ENCODE measurements at places on chromosomes 16 and 17.

- no peak for DNase-seq
Observed at GRCh38 chr16:62755938-62756337, 719.7 kb upstream of the CDH8 start.

DNA sequence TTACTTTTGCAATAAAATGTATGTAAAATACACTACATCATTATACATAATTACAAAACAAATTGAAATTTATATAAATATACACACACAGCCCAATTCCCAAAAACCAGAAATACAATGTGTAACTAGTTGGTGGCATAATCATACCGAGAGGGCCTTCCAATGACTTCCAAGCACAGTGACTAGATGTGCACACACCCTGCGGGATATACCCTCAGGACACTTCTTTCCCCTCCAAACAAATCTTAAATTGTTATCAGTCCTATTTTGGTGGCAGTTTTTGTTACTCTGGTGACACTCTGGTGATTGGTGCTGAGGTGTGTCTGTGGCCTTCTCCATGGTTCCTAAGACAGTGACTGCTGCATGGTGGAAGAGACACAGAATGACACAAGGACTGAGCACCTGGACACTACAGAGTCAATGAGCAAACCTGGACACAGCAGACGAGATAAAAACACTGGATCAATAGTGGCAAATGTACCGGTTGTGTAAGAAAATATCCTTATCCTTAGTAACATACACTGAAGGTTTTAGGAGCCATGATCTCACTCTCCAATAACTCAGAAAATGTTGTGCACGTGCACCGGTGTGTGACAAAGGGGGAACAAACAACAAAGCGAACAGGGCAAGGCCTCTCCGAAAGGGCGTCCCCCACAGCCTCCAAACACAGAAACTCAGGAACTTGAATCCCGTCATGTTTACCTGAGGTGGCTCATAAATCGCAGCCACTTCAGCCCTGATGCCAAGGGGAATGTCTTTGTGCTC lies 32.9 kb downstream of the NPLOC4 start:
- no peak for DNase-seq

- peak; percentile 85 for DNase-seq
Observed at GRCh38 chr16:27286451-27286850, 17.9 kb upstream of the NSMCE1 start.

- no peak for DNase-seq
Observed at GRCh38 chr16:54204756-54205155, 81.8 kb downstream of the IRX3 start.

- DNase-seq: no peak
Observed at GRCh38 chr17:77666881-77667395, 291.6 kb upstream of the TNRC6C start.

DNA sequence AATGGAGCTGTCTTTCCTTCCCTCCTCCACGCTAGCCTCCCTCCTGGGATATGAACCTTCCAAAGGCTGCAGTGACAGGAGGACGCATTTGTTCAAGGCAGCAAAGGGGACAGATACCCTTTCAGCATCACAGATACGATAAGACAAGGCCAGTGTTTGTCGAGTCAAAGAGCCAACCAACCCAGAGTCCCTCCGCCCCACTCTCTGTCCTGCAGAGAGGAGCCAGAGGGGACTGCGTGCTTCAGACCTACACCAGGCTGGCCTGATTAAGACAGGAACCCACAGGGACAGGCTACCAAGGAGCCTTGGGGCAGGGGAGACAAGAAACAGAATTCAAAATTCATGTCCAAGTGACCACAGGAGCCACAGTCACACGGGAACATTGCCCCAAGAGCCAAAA lies 72.6 kb upstream of the CDH5 start:
- no peak for DNase-seq

DNA sequence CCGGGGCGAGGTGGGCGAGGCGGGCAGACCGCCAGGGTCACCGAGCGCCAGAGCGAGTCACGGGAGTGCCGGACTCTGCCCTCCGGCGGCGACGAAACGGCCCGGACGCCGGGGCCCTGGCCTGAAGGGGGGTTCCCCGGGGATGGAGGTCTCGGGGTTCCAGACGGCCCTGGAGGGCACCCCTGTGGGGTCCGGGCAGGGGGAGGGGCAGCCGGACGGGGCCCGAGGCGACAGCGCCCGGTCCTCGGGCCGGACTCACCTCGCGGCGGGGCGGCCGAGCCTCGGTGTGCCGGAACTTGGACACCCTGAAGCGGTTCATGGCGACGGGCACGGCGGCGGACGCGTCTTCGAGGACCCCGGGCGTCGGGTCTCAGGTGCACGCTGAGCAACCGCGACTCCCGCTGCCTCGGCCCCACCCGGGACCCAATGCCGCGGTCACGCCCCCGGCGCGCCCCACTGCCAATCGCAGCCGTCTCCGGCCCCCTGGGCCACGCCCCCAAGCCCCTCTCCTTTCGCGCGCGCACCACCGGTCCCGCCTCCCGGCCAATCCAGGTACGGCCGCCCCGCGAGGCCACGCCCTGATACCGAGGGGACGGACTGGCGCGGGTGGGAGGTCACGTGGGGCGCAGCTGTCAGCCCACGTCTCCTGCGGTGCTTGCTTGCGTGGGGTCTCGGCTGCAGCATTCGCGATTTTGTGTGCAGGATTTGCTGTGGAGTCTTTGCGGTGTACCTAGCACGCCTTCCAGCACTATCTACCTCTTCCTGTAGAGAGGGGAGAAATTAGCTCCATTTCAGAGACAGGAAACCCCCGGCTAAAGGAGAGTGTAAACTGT lies at the start of gene CORO7:
TSS of gene CORO7 (minus strand) at position 397 of the 833 bp plus-strand sequence. CDS start at position 319, 78 bp downstream.
- DNase-seq: peak; percentile 94

- no peak for DNase-seq
Observed at GRCh38 chr16:4011940-4012629, 104.2 kb downstream of the ADCY9 start.

GRCh38 chr16:4594433-4595410 lies 20.0 kb downstream of the UBALD1 start:
- no peak for DNase-seq

DNA sequence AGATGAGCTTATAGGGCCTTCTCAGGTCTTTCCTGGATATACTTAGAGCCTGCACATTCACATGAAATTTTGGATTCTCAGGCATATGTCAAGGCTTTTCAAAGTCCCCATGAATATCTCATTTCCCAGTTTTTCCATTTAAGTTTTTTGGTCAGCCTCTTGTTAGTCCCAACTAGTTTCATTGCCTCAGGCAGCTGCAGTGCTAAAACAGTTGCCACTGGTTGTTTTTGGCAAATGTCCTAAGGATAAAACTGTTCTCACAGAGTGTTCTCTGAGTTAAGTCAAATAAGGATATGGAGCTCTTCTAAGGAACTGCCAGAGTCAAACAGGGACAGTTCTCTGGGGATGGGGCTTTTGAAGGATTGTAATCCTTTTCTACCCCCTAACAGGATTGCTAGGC lies 39.9 kb upstream of the ABCC11 start:
- no peak for DNase-seq

DNA sequence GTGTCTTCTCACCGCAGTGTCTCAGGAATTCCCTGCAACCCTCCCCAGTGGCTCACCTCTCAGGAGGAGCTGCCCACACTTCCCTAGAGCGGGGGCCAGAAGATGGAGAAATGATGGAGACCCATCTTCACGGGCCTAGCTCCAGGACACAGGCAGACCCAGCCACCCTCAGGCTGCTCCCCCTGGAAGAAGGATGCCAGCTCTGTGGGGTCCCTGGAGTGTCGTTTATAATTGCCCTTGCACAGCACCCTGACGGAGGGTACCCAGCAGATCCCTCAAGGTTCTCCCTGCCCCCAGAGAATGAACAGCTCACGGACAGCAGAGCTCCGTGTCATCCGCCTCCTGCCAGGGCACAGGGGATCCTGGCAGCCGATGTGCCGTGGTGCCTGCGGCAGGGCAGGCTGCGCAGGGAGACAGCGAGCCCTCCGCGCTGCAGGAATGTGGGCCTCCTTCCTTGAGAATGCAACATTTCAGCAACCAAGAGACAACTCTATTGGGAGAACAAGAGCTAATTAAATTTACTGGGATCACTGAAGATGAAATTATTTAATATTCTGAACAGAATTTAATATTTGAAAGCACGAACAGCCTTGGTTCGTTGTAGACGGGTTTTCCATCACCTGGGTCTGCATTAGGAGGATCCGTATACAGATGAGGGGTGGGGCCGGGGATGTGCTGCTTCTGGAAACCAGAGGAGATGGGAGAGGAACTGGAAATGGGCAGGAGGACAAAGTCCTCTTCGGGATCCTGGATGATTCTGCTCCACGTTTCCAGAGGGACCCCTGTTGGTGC lies 21.0 kb upstream of the RBFOX3 start:
- DNase-seq: peak; percentile 3

GRCh38 chr16:75616521-75617010 lies 6.5 kb downstream of the ADAT1 start:
- DNase-seq: no peak

GRCh38 chr16:5615868-5616642 lies 518.5 kb upstream of the EEF2KMT start:
- DNase-seq: peak; percentile 24

DNA sequence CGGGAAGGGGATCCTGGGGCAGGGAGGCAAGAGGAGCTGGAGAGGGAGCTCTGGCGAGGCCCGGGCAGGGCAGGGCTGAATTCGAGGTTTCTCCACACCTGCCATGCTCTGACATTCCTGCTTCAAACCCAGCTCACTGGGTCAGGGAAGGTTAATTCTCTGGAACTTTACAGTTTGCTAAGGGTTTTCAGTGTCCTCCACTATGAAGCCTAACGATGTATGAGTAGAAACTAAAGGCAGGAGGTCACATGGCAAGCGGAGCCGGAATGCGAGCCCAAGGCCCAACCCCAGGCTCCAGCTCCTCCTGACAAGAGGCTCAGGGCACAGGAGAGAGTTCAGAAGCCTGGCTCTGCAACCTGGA lies 29.2 kb downstream of the DCAKD start:
- no peak for DNase-seq

GRCh38 chr16:75226550-75227360 lies 8.0 kb downstream of the CTRB1 start:
- DNase-seq: no peak

DNA sequence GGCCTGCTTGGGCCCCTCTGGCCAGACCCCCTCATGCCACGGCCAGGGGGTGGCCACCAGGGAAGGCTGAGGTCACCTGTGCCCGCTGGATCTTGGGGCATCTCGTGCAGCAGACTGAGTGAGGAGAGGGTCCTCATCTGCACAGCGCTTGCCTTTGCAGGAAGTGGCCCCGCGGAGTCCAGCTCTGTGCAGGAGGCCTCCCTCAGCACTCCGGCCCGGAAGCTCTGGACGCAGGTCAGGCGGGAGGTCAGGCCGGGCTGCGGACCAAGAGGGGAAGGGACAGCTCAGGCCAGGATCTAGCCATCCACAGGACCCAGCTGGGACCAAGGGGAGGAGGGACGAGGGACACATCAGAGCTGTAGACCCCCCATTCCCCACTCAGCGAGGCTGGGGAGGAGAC lies 72.4 kb downstream of the LITAF start:
- no peak for DNase-seq

- no peak for DNase-seq
Observed at GRCh38 chr16:88744577-88745521, 38.5 kb downstream of the CTU2 start.

DNA sequence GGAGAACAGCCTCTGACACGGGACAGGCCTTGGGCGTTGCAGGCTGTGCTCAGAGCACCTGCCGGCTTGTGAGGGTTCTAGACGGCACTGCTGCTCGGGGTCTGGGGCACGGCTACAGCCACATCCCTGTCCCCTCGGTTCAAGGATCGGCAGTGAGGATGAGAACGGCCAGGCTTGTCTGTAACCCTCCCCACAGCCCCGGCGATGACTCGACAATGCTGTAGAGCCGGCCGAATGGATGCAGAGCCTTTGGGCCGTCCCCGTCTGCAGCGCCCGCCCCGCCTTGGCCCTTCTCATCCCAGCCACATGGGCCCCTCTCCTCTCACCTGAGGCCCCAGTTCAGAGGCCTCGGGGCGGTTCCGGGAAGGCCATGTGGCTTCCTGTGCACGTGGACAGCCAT lies 49.0 kb upstream of the METRNL start:
- DNase-seq: no peak

- DNase-seq: no peak
Observed at GRCh38 chr16:79826732-79827475, 226.4 kb upstream of the MAF start.

GRCh38 chr17:49861150-49861884 lies 13.4 kb upstream of the TAC4 start:
- peak; percentile 81 for DNase-seq

DNA sequence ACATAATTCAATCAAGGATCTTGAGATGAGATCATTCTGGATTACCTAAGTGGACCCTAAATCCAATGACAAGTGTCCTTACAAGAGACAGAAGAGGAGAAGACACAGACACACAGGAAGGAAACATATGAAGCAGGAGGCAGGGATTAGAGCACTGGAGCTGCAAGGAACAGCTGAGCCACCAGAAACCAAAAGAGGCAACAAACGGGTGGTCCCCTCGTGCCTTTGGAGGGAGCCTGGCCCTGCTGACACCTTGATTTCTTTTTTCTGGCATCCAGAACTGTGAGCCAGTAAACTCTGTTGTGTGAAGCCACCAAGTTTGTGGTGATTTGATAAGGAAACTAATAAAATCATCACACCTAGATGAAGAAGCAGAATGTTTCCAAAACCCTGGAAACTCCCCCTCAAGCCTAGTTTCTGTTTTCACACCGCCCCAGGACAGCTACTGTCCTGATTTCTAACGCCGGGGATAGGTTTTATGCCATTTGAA lies 115.2 kb downstream of the PITPNC1 start:
- no peak for DNase-seq

DNA sequence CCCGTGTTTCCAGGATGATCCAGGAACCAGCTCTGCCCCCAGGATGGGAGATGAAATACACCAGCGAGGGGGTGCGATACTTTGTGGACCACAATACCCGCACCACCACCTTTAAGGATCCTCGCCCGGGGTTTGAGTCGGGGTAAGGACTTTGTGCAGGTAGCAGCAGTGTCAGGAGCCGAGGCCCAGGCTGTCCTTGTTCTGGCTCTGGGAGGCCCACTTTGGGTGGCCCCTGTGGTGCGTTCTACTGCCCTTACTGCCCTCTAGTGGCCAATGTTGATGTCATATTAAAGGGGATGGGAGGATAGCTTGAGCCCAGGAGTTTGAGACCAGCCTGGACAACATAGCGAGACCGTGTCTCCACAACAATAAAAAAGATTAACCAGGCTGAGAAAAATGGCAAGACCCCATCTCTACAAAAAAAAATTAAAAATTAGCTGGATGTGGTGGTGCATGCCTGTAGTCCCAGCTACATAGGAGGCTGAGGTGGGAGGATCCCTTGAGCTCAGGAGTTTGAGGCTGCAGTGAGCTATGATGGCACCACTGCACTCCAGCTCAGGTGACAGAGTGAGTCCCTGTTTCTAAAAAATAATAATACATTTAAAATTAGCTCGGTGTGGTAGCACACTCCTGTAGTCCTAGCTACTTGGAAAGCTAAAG lies 20.9 kb upstream of the CLEC18A start:
- DNase-seq: peak; percentile 86

DNA sequence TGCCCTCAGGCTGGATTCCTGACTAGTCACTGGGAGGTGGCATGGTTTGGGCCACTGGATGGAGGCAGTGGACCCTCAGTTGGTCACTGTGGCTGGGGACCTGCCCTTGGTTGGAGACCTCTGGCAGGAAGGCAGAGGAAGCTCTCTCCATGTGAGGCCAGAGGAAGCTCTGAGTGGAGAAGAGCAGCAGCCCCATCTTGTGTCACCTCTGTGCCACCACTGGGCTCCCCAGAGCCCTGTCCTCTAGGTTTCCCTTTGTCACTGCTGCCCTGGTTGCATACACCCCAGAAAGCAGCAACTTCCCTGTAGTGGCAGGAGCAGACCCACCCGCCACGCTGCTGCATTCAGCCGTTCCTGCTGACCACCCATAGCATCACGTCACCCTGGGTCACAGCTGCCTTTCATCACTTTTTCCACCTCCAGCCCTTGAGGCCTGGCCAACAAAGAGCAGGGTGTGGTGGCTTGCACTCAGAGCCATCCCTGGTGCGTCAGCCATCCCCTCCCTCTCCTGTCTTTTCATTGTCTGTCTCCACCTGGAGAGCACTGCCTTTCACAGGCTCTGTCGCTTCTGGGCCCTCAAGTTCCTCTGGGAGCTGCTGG lies 11.9 kb downstream of the CTRL start:
- no peak for DNase-seq
